ENCODE measurements at places on chromosomes 7 and 10.

GRCh38 chr7:144908324-144908723 lies 72.5 kb upstream of the TPK1 start:
- no peak for DNase-seq

DNA sequence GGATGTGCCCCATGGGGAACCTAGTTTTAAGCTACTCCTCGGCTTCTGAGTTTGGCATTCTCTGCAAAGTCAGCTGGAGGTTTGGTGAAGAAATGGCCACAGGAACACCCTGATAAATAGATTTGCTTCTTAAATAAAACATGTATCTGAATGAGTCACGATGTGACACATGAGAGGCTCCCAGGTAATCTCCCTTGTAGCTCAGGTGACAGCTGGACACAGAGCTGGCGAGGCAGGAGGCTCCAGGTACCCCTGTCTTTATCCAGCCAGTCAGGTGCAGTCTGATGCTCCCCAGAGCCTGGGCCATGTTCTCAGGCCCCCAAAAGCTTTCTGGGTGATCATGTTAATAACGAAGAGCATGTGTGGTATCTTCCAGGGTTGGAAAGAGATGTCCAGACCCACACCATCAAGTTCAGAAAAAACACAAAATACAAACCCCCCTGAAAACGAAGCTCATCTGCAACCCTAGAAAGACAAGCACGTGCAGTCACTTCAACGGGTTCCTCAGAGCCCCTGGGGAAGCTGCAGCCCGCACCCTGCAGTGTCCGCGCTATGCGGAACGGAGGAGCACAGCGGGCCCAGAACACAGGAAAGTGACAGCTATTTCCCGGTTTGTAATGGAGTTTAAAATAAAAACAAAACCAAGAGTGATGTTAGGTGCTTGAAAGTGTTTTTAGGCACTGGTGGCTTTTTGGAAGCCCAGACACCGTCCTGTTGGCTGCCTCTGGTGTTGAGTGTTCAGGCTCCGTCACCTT lies 69.4 kb downstream of the ZRANB1 start:
- DNase-seq = no peak

- DNase-seq = no peak
Measured at GRCh38 chr7:77497079-77497478, 40.0 kb upstream of the PTPN12 start.

GRCh38 chr7:15795393-15795792 lies 108.9 kb upstream of the MEOX2 start:
- no peak for DNase-seq

DNA sequence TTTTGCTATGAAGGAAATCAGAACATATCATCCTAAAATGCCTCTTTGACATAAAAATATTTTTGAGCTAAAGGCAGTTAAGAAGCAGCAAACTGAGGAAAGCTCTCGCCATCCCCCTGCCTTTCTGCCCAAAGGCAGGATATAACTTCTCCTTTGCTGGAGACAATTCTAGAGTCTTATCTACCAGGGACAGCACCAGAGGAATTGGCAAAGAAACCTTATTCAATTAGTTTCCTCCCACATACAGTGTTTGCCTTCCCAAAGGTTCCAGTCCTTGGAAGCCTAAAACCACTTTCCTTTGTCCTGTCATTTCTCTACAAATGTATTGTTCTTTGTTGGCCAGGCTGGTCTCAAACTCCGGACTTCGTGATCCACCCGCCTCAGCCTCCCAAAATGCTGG lies 33.7 kb downstream of the MASTL start:
- no peak for DNase-seq

DNA sequence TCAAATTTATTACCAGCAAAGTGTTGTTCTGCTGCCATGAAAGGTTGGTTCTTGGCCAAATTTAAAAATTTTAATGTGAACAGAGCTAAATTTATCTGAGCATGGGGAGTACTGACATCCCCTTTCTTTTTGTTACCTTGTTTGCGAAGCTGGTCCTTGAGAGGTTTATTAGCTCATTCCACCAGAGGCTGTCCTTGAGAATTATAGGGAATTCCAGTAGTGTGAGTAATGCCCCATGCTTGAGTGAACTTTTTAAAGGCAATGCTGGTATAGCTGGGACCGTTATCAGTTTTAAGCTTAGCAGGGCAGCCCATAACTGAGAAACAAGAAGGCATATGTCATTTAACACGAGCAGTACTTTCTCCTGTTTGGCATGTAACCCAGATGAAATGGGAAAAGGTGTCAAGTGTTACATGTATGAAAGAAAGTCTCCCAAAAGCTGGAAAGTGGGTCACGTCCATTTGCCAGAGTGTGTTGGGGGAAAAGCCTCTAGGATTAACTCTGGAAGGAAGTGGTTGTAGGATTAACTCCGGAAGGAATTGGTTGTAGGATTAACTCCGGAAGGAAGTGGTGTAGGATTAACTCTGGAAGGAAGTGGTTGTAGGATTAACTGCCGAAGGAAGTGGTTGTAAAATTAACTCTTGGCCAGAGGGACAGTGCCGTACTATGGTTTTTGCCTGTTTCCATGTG lies 37.3 kb upstream of the AKR1C2 start:
- DNase-seq = no peak

DNA sequence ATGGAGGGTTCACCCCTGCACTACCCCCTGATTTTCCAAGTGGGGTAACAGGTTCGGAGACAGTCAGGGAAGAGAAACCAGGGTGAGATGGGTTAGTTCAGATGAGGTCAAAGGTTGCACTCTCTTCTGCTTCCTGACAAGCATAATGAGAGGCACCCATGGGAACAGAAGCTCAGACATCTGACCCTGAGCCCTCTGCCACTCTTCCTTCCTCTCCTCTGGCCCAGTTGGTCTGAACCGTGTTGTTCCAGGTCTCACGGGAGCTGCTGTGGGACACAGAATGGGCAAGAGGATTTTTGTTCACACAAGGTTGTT lies 38.4 kb downstream of the DNAJB12 start:
- no peak for DNase-seq

- DNase-seq = no peak
Measured at GRCh38 chr7:84231157-84231556, 36.6 kb upstream of the SEMA3A start.

DNA sequence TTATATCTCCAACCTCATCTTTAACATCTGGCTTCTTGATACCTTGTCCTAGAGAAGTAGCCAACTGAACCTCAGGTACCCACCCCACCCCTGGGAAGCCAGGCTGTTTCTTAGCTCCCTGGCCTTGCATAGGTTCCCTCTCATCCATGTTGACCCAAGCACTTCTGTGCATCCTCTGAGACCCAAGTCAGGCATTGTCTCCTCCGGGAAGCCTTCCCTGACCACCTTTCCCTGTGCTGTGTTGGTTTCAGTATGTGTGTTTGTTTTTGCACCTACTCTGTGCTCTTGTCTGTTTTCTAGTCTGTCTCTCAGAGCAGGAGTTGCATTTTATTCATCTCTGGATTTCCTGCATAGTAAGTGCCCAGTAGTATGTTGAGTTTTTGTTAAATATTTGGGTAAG lies 93.4 kb upstream of the ANLN start:
- DNase-seq = no peak

- DNase-seq = no peak
Measured at GRCh38 chr7:5612695-5613094, 168.8 kb downstream of the RNF216 start.

- DNase-seq = no peak
Measured at GRCh38 chr7:7191137-7191536, 8.8 kb downstream of the C1GALT1 start.

- DNase-seq = no peak
Measured at GRCh38 chr10:2670864-2671263, 396.5 kb upstream of the PFKP start.

GRCh38 chr10:88033385-88033784 lies 170.0 kb downstream of the PTEN start:
- DNase-seq = no peak

DNA sequence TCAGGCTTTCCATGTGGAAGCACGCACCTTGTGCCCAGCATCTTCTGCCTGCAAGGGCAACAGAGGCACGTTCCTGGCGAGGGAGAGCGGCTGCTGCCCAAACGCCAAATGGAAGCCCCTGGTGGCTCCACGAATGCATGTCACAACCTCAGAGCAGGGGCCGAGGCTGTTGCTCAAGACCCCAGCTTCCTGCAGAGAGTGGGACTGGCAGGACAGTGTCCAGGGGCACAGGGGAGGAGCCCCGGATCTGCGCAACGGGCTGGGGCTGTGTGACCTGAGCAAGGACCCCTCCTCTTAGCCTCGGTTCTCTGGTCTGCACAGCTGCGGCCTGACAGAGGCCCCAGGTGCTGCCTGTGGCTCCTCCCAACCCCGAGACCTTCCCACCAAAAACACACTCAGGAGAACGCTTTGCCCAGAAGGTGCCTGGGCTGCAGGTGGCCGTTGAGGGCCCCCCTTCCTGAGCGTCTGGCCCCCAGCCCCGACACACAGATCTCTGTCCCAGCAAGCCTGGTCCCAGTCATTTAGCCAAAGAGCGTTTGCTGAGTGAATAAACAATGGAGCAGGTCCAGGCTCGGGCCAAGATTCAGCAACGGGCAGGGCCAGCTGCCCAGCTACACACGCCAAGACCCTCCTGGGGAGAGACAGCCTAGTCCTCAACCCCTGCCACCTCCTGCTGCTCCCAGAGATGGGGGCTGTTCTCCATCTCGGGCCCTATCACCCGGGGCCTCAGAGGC lies 1.2 kb downstream of the MICALL2 start:
- no peak for DNase-seq

- DNase-seq = no peak
Measured at GRCh38 chr10:89156161-89156835, 50.8 kb downstream of the CH25H start.

- no peak for DNase-seq
Measured at GRCh38 chr7:159032753-159033472, 111.8 kb downstream of the VIPR2 start.

GRCh38 chr7:69246758-69247157 lies 351.5 kb upstream of the AUTS2 start:
- DNase-seq = peak; percentile 18

DNA sequence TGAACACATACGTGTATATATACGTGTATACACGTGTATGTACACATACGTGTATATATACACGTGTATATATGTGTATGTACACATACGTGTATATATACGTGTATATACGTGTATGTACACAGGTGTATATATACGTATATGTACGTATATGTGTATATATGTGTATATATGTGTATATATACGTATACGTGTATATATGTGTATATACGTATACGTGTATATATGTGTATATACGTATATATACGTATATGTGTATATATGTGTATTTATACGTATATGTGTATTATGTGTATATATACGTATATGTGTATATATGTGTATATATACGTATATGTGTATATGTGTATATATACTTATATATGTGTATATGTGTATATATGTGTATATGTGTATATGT lies 44.3 kb downstream of the CD36 start:
- DNase-seq = no peak

GRCh38 chr7:145643981-145644380 lies 472.6 kb upstream of the CNTNAP2 start:
- no peak for DNase-seq

DNA sequence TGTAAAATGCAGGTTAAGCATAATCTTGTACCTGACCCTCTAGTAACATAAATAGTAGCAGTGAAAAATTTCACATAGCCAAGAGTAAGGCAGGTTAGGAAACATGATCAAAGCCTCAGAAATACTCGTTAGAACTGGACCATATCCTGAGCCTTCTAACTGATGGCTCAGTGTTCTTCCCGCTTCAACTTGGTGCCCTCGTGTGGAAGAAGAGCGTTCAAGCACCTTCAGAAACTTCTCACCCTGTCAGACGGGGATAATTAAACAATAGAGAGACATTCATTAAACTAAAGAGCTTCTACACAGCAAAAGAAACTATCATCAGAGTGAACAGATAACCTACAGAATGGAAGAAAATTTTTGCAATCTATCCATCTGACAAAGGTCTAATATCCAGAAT lies 124.5 kb downstream of the MYOF start:
- DNase-seq = no peak

DNA sequence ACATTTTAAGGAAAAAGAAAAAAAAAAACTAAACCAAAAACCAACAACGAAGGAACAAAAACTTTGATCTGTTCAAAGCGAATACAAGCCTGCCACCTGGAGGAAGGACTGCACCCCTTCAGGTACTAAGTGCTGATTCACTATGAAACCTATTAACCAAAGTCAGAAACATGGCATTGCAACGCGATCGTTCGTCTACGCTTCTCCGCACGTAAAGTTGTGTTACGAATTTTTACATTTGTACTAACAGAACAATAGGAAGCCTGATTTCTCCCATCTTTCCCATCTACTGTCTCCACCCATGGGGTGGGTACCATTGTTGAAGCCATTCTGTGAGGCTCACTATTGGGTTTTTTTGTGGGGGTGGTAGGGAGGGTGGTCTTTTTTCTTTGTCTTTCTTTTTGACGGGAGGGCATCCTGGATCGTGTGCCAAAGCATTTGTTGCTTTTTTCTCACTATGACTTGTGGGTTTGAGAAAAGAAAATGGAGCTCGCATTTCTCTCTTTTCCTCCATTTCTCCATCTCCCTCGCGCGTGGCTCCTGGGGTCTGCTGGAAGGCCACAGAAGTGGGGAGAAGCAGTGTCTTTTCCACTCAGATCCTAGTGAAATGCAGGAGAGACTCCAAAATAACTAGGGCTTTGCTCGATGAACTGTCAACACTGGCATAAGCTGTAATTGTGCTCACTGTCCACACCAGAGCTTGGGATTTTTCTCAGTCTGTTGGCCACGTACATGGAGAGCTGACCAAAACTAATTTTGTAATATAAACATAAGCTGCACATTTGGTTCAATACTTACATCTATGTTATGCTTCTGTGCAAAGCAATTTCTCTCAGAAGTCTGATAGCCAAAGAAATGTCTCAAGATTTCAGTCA lies 100.9 kb upstream of the YAE1 start:
- DNase-seq = peak; percentile 76

GRCh38 chr7:155215576-155216325 lies 81.9 kb upstream of the INSIG1 start:
- DNase-seq = no peak

DNA sequence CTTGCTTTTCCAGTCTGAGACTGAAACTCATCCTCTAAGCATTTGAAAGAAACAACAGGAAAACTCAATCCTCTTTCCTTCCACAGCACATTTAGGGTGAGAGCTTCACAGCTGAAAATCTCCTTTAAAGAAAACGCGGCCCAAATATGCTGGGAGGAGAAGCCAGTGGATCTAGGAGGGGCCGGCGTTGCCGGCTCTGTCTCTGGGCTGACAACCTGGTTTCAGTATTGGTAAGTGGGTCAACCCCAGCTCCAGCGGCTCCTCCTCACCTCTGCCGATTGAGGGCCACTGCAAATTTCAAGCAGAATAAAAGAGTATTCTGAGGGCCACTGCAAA lies 75.3 kb upstream of the CPXM2 start:
- peak; percentile 35 for DNase-seq

DNA sequence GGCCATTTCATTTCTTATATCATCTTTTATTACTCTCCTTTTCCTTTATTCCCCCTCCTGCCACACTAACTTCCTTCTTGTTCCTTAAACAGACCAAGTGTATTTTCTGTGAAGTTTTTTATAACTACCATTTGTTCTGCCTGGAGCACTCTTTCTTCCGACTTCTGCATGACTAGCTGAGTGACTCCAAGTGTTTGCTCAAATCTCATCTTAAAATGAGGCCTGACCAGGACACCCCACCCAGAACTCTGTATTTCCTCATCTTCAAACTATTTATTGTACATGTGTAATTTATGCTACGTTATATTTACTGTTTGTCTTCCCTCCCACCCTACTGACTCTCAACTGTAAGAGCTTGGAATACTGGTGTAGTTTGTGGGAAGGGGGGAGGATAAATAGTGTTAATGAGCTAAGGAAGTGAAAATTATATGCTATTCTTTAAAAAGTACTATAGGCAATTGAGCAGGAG lies 3.2 kb downstream of the MINDY3 start:
- no peak for DNase-seq

- no peak for DNase-seq
Measured at GRCh38 chr10:21169271-21169670, 272.2 kb upstream of the NEBL start.

Measured in umbilical cord (tissue), 2 donors.